ENCODE measurements at places on chromosomes 2 and 18.
A peak's percentile ranks its signal among the peaks of the same experiment; 100 is the strongest.

DNA sequence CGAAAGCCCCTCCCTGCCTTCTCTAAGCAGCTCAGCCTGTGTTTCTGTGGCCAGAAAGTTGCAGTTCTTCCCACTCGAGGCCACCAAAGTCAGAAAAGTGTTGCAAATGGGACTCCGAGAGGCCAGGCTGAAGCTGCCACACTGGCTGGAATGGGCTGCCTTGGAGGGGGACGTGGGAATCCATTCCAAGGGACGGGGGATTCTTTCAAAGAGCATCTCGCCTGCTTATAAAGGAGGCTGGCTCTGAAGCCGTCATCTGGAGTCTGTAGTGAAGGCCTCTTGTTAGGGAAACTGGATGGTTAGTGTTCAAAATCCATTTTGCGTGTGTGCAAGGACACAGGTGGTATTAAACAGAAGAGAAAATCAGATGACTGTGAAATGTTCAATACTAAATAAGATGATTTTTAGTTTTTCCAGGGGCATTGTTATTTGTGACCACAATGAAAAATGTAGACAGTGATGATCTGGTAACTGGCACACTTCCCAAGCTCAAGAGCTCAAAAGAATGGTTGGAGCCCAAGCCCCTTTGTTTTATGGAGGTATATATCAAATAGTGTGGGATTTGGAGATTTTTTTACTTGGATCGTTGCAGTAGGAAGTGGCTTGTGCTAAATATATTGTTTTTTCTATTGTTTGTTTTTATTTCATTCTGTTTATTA lies 782 bp downstream of the FAM228B start:
- DNase-seq, result peak; percentile 19

DNA sequence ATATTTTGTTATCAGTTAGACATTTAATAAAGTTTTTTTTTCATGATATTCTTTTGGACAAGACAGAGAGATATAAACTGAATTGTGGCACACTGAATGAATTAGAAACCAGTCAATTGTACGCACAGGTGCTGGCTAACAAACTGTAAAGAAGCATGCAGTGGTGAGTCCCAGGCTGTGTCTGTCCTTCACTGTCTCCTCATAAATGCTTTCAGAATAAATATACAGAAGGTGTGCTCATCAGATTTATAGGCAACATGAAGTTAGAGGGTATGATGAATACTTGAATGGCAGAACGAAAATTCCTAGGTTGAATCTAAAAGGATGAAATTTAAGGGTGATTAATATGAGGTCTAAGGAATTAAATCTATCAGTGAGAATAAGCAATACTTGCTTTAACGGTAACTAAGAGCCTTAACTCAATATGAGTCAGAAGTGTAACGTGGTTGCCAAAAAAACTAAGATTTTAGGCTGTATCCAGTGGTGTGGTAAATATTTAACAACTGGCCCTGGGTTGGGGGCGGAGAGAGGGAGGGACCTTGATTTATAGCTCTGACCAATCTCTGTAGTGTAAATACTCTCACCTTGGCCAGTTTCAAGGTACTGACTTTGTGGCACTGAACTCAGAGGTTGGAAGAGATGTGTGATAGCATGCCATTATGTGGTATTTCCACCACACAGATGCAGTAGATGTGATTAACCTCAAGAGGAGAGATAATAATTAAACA lies 41.9 kb upstream of the AAK1 start:
- DNase-seq, result no peak

GRCh38 chr2:201262718-201263117 lies 2.4 kb downstream of the CASP8 start:
- DNase-seq, result no peak

DNA sequence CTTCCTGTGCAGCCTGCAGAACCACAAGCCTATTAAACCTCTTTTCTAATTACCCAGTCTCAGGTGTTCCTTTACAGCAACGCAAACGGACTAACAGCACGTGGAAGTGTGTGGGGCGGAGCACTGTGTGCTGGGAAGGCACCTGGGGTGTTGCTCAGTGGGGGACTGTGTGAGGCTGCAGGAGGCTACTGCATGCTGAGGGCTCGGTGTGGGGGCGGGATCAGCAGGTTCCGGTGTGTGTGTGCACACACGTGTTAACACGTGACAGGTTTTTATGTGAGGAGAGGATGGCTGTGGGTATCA lies 58.9 kb downstream of the ANKMY1 start:
- no peak for DNase-seq

- DNase-seq, result peak; percentile 87
Observed at GRCh38 chr2:165953306-165953654, 296 bp downstream of the TTC21B start.

GRCh38 chr2:68119504-68119903 lies 38.2 kb upstream of the PNO1 start:
- DNase-seq, result peak; percentile 19

DNA sequence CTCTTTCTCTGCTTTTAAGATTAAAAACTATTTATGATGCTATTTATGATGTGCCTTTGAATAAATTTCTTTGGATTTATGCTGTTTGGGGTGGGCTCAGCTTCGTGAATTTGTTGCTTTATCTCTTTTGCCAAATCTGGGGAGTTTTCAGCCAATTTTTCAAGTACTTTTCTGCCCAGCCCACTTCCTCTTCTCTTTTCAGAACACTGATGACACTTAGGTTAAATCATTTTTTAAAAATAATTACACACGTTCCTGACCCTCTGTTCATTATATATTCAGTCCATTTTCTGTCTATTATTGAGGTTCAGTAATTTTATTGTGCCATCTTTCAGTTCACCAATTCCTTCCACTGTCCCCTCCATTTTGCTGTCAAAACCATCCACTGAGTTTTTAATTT lies 14.8 kb upstream of the BCL2L11 start:
- no peak for DNase-seq

DNA sequence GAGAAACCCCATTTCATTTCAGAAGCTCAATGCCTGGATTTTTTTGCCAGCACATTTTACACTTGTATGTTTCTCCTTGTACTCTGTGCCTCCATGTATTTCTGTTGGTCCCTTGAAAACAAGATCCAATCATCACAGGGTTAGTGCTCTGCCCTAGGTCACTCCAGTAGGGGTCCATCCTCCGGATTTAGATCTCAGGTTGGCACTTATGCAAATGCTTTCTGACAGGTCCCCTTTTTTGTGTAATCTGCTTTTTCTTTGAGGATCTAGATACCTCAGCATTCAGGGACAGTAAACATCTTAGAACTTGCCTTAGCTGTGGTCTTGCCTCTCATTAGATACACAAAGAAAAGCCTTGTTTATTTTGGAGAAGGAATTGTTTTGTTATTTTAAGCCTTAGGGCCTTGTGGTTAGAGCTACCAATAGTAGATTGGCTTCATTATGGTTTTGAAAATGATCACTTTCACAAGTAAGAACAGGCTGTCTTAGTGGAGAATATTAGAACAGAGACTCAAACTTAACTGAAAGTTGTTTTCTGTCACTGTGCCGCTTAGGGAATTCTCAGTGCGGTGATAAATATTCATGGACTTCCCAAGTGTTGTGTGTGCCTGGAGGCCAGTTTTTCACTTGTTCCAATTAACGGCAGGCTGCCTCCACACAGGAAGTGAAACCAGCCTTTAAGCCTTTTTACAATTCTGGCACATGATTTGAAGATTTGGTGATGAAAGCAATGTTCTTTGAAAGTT lies 7.8 kb downstream of the MERTK start:
- DNase-seq, result no peak

- DNase-seq, result no peak
Observed at GRCh38 chr18:46296656-46297055, 192.5 kb downstream of the HAUS1 start.

DNA sequence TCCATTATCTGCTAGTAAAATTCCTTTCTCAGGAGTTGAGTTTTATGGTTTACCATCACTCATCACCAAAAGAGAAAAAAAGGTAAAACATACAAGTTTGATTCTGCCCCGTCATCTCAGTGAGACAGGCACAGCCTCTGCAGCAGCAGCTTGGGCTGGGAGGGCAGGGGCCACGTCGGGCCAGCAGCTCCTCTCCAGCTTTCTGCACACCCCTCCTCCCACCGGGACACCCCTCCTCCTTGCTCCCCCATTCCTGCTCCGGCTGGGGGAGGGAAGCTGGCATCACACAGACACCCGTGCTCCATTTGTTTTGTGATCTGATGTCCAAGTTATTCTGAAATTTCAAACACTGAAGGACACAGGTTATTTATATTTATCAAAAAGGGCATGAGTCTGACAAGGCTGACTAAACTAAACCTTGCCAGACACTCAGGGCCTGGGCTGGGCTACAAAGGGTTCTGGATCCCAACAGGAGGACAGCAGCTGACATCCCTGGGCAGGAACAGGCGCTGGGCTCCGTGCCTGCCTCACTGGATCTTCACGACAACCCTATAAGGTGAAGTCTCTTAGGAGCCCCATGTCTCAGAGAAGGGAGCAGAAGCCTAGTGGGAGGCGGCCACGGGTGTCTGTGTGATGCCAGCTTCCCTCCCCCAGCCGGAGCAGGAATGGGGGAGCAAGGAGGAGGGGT lies 71.4 kb downstream of the HDAC4 start:
- DNase-seq, result no peak

DNA sequence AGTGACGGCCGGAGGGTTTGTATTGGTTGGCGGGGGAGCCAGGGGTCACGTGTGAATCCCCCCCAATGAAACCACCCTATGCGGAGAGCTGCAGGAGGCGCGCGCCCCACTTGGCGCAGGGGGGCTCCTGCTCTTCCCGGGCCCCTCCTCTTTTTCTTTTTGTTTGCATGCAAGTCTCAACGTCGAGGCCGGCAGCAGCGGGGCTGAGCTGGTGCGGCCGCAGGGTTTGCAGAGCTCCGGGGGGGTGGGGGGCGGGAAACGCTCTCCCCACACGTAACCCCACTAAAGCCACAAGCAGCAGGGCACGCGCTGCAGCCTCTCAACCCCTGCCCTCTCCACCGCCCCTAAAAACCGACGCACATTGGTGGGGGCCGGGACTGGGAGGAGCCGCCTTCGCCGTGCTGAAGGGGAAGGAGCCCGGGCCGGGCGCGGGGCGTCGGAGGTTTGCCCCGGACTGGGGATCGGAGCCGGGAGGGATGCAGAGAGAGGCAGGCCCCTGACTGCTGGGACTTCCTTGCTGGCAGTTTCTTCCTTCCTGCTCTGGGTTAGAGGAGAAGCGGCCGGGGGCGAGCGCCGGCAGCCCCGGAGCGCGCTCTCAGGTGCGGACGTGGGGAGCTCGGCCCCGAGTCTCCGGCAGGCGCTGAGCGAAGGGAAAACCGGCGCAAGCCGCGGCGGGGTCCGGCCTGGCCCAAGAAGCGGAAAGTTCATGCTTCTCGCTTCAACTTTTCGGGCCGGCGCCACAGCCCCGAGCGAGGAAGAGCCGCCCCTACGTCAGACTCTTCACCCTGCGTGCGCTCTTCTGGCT lies 864 bp downstream of the LBH start:
- no peak for DNase-seq

- DNase-seq, result no peak
Observed at GRCh38 chr18:56815926-56816325, 164.8 kb downstream of the WDR7 start.

All from COR-L47 (cell line).